ENCODE measurements at places on chromosomes 7 and 10. TPM values are rescaled to one million over a fixed set of nuclear protein-coding genes. Genes with fewer than 3 reads are reported as not detected.

DNA sequence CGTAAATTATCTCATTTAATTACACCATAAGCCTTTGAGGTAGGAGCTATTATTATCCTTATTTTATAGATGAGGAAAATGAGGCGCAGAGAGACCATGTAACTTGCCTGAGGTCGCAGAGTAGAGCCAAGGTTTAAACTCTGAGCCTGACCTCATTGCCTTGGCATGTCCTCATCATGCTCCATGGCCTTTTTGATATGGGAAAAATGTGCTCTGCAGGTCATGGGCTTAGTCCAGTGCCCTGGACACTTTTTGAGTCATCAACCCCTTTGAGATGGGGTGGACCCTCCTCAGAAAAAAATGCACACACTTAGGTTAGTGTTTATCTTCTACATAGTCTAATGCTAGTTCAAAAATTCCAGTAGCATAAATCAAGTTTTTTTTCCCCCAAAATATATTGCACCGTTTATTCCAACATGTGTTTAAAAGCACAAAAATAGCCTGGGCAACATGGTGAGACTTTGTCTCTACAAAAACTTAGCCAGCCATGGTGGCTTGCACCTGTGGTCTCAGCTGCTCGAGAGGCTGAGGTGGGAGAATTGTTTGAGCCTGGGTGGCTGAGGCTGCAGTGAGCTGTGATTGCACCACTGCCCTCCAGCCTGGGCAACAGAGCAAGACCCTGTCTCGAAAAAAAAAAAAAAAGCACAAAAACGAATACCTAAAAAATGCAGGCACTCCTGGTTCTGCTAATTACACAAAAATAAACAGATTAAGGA is 28.6 kb upstream of the TMEM178B start:
- H3K4me3 ChIP-seq = no peak overlapping the region
- no peak for DNase-seq
- no peak overlapping the region for H3K27ac ChIP-seq
- H3K27me3 ChIP-seq = no peaks in the 10 kb centered on the region
- no peaks in the 10 kb centered on the region for H3K4me1 ChIP-seq
- H3K36me3 ChIP-seq = no peaks in the 10 kb centered on the region

DNA sequence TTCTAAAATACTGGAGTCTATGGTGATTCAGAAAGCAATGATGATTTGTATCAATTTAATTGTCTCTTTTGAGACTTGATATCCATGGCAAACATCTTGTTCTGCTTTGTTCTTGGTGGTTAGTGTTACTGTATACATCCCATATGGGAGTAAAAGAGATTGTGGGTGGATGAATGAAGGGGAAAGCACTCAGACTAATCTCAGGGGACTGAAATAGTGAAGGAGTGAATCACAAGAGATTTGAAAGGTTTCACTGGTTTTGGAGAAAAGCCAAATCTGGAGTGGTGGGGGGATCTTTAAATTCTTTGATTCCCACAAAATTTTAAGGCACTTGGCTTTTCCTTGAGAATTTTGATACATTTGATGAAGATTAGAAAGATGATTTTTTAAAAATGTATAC is 369.4 kb downstream of the INHBA start:
- H3K4me1 ChIP-seq = no peaks in the 10 kb centered on the region
- H3K27ac ChIP-seq = no peak overlapping the region
- no peaks in the 10 kb centered on the region for H3K36me3 ChIP-seq
- no peak for DNase-seq

Gene FBXO24
- polyA plus RNA-seq = 0.88 TPM

Gene HSPA12A
- 9.2 TPM for polyA plus RNA-seq

Gene IL15RA
- 9.5 TPM for polyA plus RNA-seq

DNA sequence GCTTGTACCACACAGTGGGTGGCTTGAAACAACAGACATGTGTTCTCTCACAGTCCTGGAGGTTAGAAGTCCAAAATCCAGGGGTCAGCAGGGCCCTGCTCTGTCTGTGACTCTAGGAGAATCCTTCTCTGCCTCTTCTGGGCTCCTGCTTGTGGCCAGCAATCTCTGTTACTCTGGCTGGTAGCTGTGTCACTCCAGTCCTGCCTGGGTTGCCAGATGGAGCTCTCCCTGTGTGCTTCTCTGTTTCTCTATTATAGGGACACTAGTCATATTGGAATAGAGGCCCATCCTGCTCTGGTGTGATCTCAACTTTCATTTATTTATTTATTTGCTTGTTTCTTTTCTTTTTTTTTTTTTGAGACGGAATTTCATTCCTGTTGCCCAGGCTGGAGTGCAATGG is 276.6 kb upstream of the GALNT17 start:
- H3K27me3 ChIP-seq = no peaks in the 10 kb centered on the region
- no peak overlapping the region for H3K4me3 ChIP-seq
- no peaks in the 10 kb centered on the region for H3K36me3 ChIP-seq
- no peak overlapping the region for H3K27ac ChIP-seq

Gene GOLGA7B
- polyA plus RNA-seq = 3.9 TPM

GRCh38 chr7:66236713-66237303 is 31.7 kb downstream of the TPST1 start:
- no peak overlapping the region for H3K27ac ChIP-seq
- no peaks in the 10 kb centered on the region for H3K27me3 ChIP-seq
- H3K4me1 ChIP-seq = peaks cover 20% of the 10 kb centered on the region
- H3K36me3 ChIP-seq = peaks cover 3% of the 10 kb centered on the region
- H3K4me3 ChIP-seq = no peak overlapping the region

DNA sequence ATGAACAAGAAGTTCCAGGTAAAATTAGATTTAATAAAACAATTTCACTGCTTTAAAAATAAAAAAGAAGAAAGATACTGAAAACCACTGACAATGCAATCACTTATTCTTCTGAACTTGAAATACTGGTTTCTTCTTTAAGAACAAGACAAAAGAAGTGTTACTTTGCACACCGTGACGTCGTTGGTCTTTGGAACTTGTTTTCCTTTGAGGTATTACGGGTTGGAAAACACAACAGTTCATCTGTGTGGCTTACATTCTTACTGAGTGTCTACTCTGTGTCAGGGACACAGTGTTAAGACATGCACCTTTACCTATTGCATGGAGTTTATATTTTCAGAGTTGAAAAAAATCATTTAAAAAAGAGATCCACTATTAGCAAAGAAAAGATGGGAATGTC is 41.3 kb upstream of the UCN3 start:
- H3K4me1 ChIP-seq = no peaks in the 10 kb centered on the region
- no peak overlapping the region for H3K27ac ChIP-seq
- no peaks in the 10 kb centered on the region for H3K27me3 ChIP-seq
- no peak for DNase-seq

GRCh38 chr10:94092848-94093247 is 99.1 kb downstream of the PLCE1 start:
- H3K27ac ChIP-seq = no peak overlapping the region
- peaks cover under 1% of the 10 kb centered on the region for H3K36me3 ChIP-seq
- no peaks in the 10 kb centered on the region for H3K4me1 ChIP-seq
- no peak for DNase-seq
- no peaks in the 10 kb centered on the region for H3K27me3 ChIP-seq
- no peak overlapping the region for H3K4me3 ChIP-seq

- H3K27ac ChIP-seq = no peak overlapping the region
- no peaks in the 10 kb centered on the region for H3K36me3 ChIP-seq
- no peak for DNase-seq
Measured at GRCh38 chr10:7647062-7647664, 19.6 kb downstream of the ITIH5 start.

Gene MLXIPL
- polyA plus RNA-seq = 195 TPM

- H3K4me3 ChIP-seq = no peak overlapping the region
- no peaks in the 10 kb centered on the region for H3K27me3 ChIP-seq
- DNase-seq = no peak
- H3K4me1 ChIP-seq = peaks cover 8% of the 10 kb centered on the region
- no peak overlapping the region for H3K27ac ChIP-seq
Measured at GRCh38 chr7:45108863-45109262, 2.6 kb downstream of the TBRG4 start.

Gene AKR1C8
- polyA plus RNA-seq = 0.13 TPM

GRCh38 chr7:1990001-1990670 is 242.6 kb downstream of the MAD1L1 start:
- no peaks in the 10 kb centered on the region for H3K4me1 ChIP-seq
- peaks cover 3% of the 10 kb centered on the region for H3K36me3 ChIP-seq
- DNase-seq = no peak
- no peak overlapping the region for H3K27ac ChIP-seq
- H3K4me3 ChIP-seq = no peak overlapping the region

DNA sequence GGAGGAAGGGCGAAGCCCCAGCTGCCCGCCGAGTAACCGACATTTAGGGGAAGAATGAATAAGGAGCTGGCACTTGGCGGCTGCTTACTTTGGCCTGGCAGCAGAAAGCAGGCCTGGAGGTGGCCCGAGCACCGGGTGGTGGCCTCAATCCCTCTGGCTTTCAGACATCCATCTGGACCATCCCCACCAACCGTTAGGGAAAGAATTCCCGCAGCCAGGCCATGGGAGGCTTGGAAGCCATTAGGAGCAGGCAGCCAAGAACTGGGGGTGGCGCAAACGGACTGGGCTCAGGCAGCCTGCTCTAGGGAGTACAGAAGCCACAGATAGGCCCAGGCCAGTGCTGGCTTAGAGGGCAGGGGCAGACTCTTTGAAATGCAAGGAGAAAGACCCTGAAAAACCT is 132.7 kb downstream of the NEURL1 start:
- peaks cover 82% of the 10 kb centered on the region for H3K36me3 ChIP-seq
- no peaks in the 10 kb centered on the region for H3K27me3 ChIP-seq
- H3K4me1 ChIP-seq = no peaks in the 10 kb centered on the region

Gene ACSM6
- polyA plus RNA-seq = 0.06 TPM

DNA sequence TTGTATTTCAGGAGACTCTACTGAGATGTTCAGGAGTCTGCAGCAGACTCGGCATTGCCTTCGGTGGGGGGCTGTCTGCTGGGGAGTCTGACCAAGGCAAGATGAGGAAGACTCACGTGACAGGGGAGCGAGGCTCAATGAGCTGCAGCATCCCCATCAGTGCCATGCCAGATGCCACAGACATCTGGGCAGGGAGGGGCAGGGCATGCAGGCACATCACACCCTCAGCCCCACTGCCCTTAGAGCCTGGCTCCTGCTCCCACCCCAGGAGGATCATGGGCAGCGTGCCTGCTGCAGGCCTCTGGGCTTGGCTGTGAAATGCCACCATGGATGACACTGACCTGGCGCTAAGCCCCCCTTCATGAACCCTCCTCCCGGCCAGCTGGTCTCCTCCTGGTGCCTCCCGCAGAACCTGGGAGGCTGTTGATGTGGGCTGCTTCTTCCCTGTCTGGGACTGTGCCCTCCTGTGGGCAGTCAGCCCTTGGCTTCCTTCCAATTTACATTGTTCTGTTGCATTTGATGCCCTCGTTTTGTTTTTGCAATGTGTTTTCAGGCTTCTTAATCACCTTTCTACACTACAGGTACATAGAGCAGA is 235.0 kb downstream of the PAXIP1 start:
- no peak for DNase-seq
- no peak overlapping the region for H3K27ac ChIP-seq
- no peaks in the 10 kb centered on the region for H3K27me3 ChIP-seq
- H3K36me3 ChIP-seq = no peaks in the 10 kb centered on the region

DNA sequence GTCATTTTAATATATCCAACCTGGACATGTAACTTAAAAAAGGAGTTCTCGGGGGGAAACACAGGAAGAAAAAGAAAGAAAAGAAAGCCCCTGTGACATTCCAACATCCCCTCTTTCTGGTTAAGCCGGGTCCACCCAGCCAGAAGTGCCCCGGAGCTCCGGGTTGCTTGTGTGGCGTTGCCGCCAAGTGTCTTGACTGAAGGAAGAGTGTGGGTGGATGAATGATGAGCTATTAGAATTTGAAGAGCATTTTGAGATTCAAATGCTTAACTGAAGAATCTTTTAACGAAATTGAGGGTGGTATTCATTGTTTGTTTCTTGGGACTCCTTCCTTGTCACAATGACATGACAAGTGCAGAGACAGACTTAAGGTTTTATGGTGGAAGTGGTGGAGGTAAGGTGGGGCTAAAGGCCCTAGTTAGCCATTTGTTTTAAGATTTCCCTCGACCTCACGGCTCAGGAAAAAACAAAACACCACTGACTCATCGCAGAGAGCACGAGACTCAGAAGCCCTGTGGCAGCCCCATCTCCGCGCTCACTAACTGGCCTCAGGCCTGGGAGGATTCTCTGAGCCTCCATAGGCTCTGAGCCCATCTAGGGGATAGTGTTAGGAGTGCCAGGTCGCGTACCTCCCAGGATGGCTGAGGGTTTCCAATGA is 1.8 kb upstream of the GLI3 start:
- H3K4me3 ChIP-seq = no peak overlapping the region
- no peaks in the 10 kb centered on the region for H3K36me3 ChIP-seq
- peaks cover 64% of the 10 kb centered on the region for H3K27me3 ChIP-seq
- no peaks in the 10 kb centered on the region for H3K4me1 ChIP-seq
- peak overlapping the region; percentile 66 for H3K27ac ChIP-seq
- DNase-seq = no peak

- peak overlapping the region; percentile 81 for H3K27ac ChIP-seq
- H3K4me1 ChIP-seq = peaks cover 27% of the 10 kb centered on the region
- no peaks in the 10 kb centered on the region for H3K36me3 ChIP-seq
- peak; percentile 98 for DNase-seq
- no peak overlapping the region for H3K4me3 ChIP-seq
Measured at GRCh38 chr10:112261281-112261822, 21.8 kb upstream of the TECTB start.

Gene CACNB2
- polyA plus RNA-seq = 8.2 TPM

GRCh38 chr10:2882628-2883027 is 184.7 kb upstream of the PFKP start:
- H3K4me1 ChIP-seq = no peaks in the 10 kb centered on the region
- no peak overlapping the region for H3K4me3 ChIP-seq
- H3K27ac ChIP-seq = no peak overlapping the region
- no peaks in the 10 kb centered on the region for H3K36me3 ChIP-seq
- DNase-seq = no peak

Gene ARL4A
- 75.2 TPM for polyA plus RNA-seq

GRCh38 chr7:137734221-137734620 is 112.6 kb downstream of the DGKI start:
- H3K27me3 ChIP-seq = no peaks in the 10 kb centered on the region
- H3K36me3 ChIP-seq = no peaks in the 10 kb centered on the region
- H3K4me1 ChIP-seq = no peaks in the 10 kb centered on the region
- no peak for DNase-seq

GRCh38 chr10:580778-581177 is 108.7 kb downstream of the DIP2C start:
- H3K4me3 ChIP-seq = no peak overlapping the region
- H3K27ac ChIP-seq = no peak overlapping the region
- H3K27me3 ChIP-seq = no peaks in the 10 kb centered on the region
- no peaks in the 10 kb centered on the region for H3K36me3 ChIP-seq
- no peak for DNase-seq

Measured in large intestine (tissue), 12 donors.